Stimulated activated CD4-positive, alpha-beta T cell treated with anti-CD3 and anti-CD28 coated beads, TNF-alpha, amount 100 ng/mL, for 24 hours (primary cell): ENCODE measurements at places on chromosomes 16 and 17.

DNA sequence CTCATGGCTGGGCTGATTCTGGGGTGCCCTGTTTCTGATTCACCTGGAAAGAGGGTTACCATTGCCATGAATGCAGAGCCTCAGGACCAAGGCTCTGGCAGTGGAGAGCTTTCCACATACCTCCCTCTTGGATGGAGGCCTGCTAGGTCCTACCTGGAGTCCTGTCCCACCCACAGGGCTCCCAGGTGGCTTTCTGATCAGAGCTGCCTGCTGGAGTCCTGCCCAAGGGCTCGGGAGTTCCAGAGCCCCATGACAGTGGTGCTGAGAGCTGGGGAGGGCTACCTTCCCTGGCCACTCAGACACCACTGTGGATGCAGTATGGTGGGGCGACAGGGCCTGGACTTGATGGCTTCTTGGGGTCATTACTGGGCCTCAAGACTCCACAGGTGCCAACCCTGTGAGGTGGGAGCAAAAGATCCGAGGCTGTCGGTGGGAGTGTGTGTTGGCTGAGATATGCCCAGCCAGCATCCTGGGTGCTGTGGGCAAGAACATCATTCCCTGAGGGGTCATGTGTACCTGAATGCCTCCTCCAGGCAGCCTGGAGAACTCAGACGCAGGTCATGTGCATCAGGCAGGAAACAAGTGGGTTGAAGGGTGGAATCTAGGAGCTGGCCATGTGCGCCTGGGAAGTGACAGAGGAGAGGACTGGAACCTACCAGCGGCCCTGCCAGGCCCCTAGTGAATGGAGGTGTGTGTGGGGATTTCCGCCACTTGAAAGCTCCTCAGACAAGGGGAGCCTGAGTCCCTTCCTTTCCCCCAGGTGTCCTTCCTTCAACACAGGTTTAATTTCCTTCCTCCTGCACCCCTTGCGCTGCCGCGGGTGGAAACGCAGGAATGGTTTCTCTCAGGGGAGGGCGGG is 2.3 kb upstream of the WNT3 start:
- no peak for DNase-seq

DNA sequence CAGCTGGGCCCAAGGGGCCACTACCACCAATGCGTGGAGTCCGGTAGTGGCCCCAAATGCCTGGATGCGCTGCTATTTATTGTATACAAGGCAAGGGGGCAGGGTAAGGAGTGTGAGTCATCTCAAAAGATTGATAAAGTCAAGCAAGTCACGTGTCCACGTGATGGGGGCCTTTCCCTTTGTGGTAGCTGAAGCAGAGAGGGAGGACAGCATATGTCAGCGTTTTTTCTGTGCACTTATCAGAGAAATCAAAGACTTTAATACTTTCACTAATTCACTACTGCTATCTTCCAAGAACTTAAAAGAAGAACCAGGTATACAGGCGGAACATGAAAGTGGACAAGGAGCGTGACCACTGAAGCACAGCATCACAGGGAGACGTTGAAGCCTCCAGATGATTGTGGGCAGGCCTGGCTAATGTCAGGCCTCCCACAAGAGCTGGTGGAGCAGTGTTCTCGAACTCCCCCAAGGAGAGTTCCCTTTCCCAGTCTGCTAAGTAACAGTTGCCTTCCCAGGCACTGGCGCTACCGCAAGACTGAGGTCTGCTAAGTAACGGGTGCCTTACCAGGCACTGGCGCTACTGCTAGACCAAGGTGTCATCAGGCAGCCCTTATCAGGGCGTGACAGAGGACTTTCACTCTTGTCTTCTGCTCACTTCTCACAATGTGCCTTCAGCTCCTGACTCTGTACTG is 10.8 kb upstream of the ASB16 start:
- DNase-seq = no peak

GRCh38 chr17:36600465-36600864 is 918 bp upstream of the MRM1 start:
- no peak for DNase-seq

- no peak for DNase-seq
Observed at GRCh38 chr16:78679546-78679945, 580.1 kb downstream of the WWOX start.

DNA sequence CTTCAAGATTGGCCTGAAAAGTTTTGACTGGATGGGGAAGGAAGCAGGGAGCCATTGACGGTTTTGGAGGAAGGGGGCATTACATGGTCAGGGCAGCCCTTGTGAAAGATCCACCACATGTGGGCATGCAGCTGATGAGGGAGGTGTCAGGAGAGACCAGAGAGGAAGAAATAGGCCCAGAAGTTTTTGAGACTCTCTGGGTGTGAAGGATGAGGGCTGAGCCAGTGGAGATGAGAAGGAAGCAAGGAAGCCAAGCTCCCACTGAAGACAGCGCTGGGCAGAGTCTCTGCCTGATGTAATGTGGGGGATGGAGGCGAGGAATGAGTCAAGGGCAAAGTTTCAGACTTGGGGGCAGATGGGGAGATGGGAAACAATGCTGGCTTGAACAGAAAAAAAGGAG is 530 bp downstream of the CCL17 start:
- DNase-seq = no peak
